ENCODE measurements at places on chromosomes 13 and 19.

- DNase-seq: no peak
Measured at GRCh38 chr19:45450012-45450333, 17.8 kb upstream of the FOSB start.

DNA sequence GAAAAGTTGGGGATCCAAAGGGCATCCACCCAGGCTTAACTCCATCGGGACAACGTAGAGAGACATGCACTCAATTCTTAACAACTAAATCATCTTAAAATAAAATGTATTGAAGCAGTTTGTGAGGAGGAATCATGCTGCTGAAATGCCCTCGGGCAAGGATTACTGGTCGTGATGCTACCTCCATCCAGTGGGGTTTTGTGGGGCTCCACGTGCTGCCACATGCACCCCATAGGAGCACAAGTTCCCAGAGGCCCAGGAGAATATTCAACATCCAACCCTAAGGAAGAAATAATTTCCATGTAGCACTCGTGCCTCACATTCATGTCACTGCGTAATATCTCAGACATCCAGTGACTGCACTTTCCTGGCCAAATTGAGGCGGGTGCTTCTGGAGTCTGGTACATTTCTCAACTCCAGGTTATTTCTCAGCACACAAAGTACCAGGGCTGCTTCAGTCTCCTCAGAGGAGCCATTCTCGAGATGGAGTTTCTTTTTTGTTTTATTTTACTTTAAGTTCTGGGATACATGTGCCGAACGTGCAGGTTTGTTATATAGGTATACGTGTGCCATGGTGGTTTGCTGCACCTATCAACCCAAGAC is 429.8 kb downstream of the FOXO1 start:
- no peak for DNase-seq

- no peak for DNase-seq
Measured at GRCh38 chr19:7540761-7541474, 5.4 kb downstream of the PNPLA6 start.

DNA sequence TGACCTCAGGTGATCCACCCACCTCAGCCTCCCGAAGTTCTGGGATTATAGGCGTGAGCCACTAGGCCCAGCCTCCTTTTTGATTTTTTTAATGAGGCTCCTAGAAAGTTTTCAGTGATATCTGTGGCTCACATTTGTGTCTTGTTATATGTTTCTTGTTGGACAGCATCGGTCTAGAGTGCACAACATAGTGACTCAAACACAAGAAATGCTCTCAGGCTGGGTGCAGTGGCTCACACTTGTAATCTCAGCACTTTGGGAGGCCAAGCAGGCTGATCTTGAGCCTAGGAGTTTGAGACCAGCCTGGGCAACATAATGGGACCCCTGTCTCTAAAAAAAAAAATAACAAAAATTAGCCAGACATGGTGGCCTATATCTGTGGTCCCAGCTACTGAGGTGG is 8.2 kb downstream of the PHF11 start:
- no peak for DNase-seq

All from stimulated activated effector memory CD8-positive, alpha-beta T cell treated with anti-CD3 and anti-CD28 coated beads, Interleukin-12 subunit alpha, Interleukin-12 subunit beta, amount 100 ng/mL, for 72 hours (primary cell).